ENCODE measurements at places on chromosomes 12 and 14.

- no peak for DNase-seq
Measured at GRCh38 chr12:52200781-52201450, 9.1 kb upstream of the KRT80 start.

GRCh38 chr14:100283984-100284881 is 22.0 kb downstream of the SLC25A29 start:
- DNase-seq, result no peak

GRCh38 chr14:95562892-95563685 is 28.2 kb downstream of the GLRX5 start:
- DNase-seq, result no peak

DNA sequence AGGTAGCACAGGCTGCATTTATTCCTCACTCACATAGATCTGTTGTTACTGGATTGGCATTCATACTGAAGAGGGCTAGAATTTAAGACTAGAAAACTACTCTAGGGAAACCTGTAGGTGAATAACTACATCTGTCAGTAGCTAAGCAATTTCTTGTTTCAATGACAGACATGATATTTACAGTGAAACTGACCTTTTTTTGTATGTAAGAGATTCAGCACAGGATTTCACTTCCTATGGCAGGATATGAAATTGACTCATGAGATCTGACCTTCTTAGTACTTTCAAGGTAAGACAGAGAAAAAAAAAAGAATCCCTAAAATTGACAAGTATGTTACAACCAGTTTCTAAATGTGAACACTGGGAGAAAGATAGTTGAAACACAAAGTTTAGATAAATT is 189.8 kb upstream of the SLC16A7 start:
- DNase-seq, result no peak

DNA sequence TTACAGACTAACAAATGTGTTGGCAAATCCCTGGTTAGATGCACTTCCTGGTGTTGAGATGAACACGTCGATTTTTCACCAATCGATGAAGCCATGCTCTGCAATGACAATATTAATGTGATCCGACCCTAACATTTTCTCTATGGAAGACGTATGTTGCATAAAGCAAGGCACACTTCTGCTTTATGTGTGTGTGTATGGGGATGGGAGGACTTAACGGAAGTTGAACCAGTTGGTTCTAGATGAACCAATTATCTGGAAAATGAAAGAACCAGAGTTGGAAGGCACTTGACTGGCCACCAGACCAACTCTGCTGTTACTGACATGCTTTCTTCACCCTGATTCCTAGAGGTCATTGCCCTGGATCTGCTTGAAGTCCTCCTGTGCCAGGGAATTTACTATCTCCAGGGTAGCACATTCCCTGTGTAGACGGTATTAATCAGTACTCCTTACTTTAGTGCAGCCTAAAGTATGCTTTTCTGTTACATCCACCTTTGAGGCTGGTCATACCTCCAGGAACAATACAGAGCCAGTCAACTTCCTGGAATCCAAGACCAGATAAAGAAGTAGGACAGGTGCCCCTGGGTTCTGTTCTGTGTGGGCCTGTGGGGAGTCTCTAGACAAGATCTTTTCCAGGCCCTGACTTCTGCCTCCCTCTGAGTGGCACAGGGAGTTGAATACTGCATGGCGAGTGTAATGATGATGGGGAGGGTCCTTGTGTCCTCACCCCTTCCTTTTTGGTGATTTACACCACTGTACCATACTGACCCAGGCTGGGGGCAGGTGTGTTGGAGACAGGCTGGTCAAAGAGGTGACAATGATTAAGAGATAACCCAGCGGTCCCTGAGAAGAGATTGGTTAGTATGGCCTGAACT is 4.1 kb downstream of the SDR39U1 start:
- no peak for DNase-seq

DNA sequence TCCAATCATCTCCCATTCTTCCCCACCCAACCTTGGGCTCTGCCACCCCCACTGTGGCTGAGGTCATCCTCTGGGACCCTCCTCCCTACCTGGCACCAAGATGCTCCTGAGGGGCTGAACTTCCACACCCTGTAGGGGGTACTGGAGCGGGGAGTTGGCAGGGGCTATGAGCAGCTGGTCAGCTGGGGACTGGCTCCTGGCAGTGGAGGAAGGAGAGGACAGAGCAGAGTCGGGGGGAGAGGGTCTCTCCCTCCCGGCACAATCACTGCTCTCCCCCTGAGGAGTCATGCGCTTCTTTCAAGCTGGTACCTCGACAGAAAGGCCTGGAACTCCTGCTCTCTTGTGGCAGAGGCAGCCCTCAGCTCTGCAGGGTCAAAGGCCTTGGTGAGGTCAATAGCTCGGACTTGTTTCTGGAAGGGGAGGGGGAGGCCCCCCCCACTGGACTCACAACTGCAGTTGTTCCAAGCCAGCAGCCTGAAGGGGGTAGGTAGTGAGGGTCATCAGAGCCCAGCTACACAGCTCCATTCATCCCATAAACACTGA is 2.0 kb downstream of the B4GALNT1 start:
- no peak for DNase-seq

DNA sequence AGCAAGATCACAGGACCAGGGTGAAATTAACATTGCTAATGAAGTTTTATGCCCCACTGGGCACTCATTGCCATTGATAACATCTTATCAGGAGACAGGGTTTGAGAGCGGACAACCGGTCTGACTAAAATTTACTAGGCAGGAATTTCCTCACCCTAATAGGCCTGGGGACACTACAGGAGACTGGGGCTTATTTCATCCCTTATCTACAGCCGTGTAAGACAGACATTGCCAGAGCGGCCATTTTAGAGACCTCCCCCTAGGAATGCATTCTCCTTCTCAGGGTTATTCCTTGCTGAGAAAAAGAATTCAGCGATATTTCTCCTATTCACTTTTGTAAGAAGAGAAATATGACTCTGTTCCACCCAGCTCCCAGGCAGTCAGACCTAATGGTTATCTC is 8.3 kb downstream of the OR4K17 start:
- no peak for DNase-seq

DNA sequence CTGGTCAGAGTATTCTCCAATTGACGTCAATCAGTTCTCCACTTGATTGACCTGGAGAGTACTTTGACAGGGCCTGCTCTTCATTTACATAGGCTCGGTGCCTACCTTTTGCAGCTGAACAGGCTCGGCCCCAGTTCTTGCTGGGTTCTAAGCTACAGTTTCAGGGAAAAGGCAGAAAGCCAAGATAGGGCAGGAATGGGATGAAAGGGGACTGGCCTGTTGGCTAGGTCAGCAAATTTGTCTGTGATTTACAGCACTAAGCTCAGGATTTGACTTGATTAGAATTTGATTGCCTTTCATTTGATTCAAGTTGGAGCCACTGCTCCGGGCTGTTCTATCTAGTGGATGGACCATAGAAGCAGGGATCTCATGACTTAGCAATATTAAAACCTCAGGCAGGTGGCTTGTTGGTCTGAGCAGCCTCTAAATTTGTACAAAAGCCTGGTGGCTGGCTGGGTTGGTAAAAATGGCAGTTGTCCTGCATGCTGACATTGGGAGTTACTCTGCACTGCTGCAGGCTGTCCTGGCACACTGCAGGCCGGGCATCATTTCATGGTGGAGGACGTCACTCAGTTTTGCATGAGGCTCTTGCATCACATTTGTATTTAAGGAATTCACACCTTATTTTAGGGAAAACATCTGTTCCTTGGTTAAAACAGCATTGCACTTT is 71.8 kb downstream of the BICD1 start:
- DNase-seq, result no peak

- DNase-seq, result no peak
Measured at GRCh38 chr12:116697716-116698115, 40.2 kb downstream of the SPRING1 start.

DNA sequence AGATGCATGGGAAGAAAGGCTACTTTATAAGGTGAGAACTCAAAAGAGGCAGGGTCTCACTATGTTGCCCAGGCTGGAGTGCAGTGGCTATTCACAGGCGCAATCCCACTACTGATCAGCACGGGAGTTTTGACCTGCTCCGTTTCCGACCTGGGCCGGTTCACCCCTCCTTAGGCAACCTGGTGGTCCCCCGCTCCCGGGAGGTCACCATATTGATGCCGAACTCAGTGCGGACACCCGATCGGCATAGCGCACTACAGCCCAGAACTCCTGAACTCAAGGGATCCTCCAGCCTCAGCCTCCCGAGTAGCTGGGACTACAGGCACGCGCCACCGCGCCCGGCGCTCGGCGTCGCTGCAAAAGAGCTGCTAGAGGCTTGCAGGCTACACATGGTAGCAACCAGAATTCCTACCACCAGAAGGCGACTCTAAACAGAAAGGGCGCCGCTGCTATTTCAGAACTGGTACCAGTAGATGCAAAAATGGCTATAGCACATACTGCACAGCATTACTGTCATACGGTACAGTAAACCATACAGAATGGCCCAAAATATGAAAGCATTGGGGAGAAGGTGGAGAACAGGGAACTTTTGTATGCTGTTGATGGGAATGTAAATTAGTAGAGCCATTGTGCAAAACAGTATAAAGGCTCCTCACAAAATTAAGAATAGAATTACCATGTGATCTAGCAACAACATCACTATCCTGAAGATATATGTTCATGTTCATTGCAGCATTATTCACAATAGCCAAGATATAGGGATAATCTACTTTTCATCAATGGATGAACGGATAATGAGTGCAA is 1.2 kb upstream of the NEMF start:
- no peak for DNase-seq

- no peak for DNase-seq
Measured at GRCh38 chr14:93028724-93029076, 87.0 kb downstream of the ITPK1 start.

- DNase-seq, result no peak
Measured at GRCh38 chr12:51397670-51398069, 6.5 kb upstream of the GALNT6 start.

- no peak for DNase-seq
Measured at GRCh38 chr12:76084863-76085519, 506 bp upstream of the NAP1L1 start.

GRCh38 chr14:76486251-76486743 is 110.4 kb downstream of the ESRRB start:
- DNase-seq, result no peak

GRCh38 chr12:22318108-22318737 is 16.3 kb downstream of the ST8SIA1 start:
- no peak for DNase-seq

- DNase-seq, result no peak
Measured at GRCh38 chr14:61696753-61697318, 1.5 kb downstream of the HIF1A start.

GRCh38 chr14:104390221-104390931 is 189.2 kb upstream of the C14orf180 start:
- no peak for DNase-seq

DNA sequence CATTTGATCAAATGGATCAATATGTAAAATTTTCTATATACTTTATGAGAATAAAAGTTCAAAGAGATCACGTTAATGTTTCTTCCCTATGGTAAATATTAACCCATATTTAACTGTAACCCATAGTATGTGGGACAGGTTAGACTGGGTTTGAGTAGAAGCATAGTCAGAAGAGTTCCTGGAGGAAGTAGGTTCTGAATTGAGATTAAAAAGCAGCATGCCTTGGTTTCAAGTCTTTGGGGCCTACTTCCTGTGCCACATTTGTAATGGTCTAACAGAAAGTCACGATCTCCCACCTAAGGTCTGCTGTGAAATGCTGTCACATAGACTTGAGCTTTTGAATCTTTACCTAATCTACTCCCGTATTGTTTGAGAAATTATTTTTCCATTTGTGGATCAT is 63.8 kb downstream of the FIGNL2 start:
- no peak for DNase-seq

DNA sequence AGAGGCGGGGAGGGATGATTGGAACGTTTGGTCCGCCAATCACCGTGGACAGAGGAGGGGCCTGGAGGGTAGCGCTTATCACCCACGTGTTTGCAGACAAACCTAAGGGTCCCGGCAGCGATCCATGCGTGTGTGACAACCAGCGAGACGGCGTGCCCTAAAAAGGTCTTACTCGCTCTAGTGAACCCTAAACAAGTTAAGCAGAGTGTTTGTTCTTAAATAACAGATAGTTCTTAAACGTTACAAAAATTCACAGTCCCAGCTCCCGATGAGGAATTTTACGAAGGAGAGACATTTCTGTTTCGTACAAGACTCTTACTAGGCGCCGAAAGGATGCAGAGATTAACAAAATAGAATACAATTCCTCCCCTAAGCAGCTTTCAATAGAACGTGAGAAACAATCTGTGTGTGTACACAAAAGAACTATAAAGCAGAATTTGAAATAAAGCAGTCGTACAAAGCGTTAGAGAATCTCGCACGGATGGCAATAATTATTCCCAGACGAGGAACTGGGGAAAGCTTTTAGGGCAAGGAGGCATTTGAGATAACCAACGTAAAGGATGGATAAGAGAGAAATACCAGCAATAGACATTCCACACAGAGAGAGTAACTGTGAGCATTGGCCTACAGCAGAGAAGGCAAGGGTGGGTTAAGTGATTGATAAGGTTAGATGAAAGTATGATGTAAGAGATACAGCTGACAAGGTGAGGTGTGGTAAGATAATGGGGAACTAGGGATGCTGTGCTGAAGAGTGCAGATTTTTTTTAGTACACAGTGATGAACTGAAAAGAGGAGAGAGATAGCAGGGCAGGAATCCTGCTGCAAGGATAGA is 831 bp upstream of the RPS6KA5 start:
- DNase-seq, result no peak

GRCh38 chr12:102609996-102610395 is 129.6 kb upstream of the IGF1 start:
- DNase-seq, result no peak

DNA sequence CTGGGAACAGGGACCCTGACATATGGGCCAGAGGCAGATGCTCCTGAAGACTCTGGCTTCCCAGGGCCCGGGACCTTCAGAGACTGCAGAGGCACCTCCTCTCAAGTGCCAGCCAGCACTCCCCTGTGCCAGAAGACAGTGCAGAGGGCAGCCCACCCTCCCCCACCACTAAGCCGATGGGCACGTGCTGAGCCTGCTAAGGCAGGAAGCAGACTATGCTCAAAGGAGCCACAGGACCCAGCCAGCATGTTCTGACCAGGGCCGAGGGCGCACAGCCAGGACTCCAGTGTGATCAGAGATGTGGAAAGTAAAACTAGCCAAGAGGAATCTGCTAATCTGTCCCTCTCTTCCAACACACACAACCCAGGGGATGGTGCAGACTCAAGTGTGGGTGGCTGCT is 29.8 kb downstream of the DIO3 start:
- DNase-seq, result no peak

GRCh38 chr12:30975581-30975980 is 49.0 kb downstream of the TSPAN11 start:
- no peak for DNase-seq

Data from cortex of kidney (tissue), 1 donor.